H1 (cell line): ENCODE measurements at places on chromosomes 2 and 18.

DNA sequence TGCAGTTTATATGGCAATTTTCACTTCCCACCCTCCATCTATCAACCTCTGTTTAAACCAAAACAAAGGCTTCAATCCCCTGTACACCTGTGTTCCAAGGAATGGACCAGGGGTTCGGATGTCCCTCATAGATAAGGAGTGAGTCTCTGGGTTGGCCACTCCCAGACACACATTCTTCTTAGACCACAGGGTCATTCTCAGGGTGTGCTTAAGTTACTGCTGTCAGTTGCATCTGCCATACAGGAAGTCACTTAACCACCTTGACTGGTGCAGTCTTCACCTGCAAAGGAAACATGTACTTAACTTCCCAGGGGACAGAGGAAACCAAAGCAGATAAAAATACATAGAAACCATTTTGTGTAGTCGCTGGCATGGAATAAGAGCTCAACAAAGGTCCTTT is 151.0 kb upstream of the NDUFV2 start:
- DNase-seq: no peak

DNA sequence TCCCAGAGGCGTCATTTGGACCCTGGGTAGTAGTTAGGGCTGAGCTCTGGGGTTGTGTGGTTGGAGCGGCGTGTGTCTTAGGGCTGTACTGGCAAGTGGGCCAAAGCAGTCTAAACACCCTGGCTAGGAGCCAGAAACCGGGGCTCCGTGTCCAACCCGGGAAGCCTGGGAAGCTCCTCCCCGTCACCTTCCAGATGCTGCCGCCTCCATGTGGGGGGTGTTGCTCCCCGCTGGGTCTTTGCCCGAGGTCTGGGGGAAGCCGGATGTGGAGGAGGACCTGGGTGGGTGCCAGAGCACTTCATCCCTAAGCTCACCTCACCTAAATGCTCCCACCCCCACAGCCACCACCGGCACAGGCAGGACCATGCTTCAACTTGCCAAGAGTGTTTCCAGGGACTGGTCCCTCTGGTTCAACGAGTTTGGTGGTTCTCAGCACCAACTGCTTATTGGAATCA is 25.4 kb downstream of the TET3 start:
- DNase-seq: no peak

DNA sequence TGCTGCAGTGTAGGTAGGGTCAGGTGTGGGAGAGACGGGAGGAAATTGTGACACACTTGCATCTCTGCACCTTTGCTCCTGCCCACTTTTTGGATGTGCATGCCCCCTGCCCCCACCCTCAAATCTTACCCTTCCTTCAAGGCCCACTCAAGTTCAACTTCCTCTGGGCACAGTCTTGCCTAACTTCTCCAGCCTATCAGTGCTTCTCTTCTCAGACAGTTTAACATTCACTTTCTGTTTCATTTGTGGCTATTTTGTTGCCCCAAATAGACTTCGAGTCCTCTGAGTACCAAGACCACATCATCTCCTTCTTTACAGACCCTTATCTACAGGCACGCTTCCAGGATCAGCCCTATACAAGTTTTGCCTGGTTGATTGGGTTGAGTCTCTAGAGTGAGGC is 2.7 kb downstream of the ST8SIA5 start:
- no peak for DNase-seq

- peak; percentile 31 for DNase-seq
Measured at GRCh38 chr2:238947243-238947760, 99.4 kb downstream of the TWIST2 start.

GRCh38 chr18:78576967-78577366 is 402.7 kb upstream of the SALL3 start:
- no peak for DNase-seq

GRCh38 chr2:172588931-172589330 is 33.0 kb downstream of the PDK1 start:
- DNase-seq: no peak

- DNase-seq: no peak
Measured at GRCh38 chr18:59140302-59140885, 710 bp downstream of the SEC11C start.

DNA sequence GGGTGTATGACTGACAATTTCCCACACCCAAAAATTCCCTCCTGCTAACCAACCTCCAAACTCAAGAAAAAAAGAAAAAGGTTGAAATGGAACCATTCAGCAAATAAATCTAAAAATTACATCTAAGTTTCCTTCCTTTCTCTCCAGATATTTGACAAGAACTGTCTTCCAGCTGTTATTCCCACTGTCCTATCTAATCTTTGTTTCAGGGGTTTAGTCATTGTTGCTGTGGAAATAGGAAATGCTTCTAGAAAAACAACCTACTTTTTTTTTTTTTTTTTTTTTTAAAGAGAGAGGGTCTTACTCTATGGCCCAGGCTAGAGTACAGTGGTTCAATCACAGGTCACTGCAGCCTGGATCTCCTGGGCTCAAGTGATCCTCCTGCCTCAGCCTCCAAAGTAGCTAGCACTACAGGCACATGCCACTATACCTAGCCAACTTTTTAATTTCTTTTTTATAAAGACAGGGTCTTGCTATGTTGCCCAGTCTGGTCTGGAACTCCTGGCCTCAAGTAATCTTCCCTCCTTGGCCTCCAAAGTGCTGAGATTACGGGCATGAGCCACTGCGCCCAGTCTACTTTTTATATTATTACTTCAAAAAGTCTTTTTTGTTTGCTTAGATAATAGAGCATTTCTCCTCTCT is 88.1 kb downstream of the ITSN2 start:
- DNase-seq: no peak
